NT2/D1 (cell line): ENCODE measurements at places on chromosomes 6 and 20.

- DNase-seq: no peak
Observed at GRCh38 chr6:87784690-87785089, 82.7 kb upstream of the AKIRIN2 start.

GRCh38 chr20:50562262-50562701, 52.1 kb downstream of the PTPN1 start:
- DNase-seq: no peak

DNA sequence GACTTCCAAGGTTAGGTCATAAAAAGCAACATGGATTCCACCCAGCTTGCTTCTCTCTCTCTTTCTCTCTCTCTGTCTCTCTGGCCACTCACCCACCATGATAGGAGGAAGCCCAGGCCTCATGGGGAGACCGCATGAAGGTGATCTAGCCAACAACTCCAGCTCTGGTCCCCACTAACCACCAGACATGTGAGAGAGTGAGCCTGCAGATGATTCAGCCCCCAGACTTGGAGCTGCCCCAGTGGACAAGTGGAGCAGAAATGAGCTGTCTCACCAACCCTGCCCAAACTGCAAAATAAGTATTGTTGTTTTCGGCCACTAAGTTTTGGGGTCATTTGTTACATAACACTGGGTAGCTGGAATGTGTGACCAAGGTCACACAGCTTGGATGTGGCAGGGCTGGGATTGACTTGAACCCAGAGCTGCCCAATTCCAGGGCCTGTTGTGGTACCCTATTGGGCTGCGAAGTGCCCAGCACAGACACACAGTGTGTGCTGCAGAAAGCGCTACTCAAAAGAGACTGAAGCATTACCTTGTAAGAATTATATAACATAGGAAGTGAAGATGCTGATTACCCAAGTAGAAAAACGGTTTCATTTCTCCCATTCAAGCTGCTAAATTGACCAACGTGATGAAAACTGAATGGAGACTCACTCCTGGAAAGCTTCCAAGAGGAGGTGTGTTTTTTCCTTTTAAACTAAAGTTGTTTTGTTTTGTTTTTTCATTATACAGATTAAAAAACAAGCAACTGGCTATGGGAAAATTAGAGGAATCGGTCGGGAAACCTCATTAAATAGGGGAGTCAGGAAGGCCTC, 9.1 kb upstream of the TLDC2 start:
- no peak for DNase-seq

GRCh38 chr6:148757944-148758480, 11.2 kb downstream of the UST start:
- no peak for DNase-seq

DNA sequence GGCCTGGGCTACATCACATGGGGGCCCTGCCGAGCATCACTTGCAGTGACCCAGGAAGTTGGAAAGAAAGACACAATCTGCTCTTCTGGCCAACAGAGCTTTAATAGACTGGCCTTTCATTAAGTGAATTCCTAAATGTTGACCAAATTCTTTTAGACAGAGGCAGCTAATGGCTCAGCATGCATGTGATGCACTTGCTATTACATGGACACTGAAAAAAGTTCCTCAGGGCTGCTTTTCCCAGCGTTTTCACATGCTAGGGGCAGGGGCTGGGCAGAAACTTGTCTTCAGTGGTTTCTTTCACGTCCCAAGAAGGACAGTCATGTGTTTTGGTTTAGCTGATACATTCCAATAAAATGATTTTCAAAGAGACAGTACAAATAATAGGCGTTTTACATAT, 651.0 kb upstream of the SLC35B3 start:
- DNase-seq: no peak

DNA sequence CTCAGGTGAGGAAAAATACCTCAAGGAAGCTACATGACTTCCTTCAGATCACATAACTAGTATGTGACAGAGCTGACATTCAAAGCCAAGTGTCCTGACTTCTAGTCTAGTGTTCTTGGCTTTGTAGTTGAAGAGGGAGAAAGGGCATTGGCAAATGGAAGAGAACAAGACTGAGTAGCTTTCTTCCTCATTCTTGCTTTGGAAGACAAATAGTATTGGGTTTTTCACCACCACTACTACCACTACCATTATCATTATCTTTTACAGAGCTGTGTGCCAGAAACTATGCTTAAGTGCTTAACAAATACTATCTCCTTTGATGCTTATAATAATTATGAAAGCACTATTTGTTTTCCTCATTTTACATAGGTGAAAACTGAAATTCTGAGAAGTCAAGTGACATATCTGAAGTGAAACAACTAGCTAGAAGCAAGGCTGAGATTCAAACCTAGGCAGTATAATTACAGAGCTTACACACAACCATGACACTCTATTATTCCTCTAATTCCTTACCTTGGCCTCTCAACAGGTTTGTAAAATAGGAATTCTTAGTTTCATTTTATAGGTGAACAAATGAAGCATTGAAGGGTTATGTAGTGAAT, 6.8 kb downstream of the ACSS2 start:
- no peak for DNase-seq

DNA sequence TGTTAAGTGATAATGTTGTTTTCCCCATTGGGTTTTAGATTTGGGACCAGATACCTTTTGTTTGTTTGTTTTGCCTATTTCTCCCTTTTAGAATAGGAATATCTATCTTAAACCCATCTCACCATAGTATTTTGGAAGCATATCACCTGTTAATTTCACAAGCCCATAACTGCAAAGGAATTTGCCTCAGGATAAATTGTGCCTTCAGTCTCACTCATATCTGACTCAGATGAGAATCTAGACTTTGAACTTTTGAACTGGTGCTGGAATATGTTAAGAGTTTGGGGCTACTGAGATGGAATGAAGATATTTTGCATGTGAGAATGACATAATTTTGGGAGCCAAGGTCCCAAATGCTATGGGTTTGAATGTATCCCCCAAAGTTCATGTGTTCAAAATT, 607.4 kb downstream of the HACE1 start:
- no peak for DNase-seq

DNA sequence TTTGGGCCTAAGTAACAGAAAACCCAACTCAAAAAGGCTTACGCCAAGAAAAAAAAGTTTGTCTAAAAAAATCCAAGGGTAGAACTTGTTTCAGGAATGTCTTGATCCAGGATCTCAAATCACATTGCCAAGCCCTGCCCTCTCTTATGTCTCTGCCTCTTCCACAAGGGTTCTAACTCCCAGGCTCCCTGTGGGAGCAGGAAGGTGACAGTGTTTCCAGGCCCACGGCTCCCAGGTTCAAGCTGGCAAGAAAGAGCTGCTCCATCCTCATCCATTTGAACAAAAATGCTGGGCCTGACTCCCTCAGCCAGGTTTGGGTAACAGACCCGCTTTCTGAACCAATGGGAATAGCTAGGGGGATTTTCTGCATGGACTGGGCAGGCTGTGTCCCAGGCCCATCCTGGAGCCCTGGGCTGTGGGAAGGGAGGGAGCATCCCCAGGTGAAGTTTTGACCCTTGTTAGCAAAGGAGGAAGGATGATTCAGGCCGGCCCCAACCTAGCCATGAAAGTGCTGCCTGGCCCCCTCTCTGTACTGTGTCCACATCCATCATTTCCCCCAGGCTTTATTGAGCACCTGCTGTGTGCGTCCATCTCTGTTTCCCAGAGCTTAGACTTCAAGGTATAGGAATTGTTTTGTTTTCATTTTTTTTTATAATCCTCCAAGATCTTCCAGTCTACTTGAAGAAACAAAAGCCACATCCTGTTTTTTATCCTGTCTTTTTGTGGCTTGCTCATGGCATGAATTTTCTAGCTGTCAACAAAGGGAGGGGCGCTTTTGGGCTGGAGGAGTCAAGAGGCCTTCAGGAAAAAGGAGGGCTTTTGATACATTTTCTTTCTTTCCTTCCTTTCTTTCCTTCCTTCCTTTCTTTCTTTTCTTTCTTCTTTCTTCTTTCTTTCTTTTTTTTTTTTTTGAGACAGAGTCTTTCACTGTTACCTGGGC, 159.8 kb downstream of the TFAP2C start:
- DNase-seq: peak; percentile 33

DNA sequence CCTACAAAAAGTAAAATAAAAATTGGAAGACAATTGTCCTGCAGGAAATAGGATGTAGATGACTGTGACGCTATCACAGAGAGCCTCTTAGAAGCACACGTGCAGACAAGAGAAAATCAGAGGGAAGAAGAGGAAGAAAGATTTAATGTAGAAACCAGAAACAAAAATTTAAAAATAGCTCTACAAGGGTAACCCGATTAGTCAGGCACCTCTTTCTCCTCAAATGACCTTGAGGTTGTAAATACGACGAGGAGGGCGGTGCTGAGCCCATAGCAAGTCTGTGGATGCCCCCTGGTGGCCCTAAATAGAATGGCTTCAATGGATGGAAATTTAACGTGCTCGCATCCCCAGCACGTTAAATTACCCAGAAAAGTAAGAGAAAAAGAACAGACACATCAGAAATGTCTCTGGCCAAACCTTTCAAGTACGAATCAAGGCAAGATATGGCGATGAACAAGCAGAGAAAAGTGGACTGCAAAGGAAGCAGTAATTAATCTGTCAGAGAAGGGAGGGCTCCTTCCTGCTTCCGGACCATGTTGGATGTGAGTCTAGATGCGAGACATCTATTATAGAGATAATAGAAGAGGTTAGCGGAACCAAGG, 4.2 kb upstream of the PRPH2 start:
- DNase-seq: peak; percentile 59

DNA sequence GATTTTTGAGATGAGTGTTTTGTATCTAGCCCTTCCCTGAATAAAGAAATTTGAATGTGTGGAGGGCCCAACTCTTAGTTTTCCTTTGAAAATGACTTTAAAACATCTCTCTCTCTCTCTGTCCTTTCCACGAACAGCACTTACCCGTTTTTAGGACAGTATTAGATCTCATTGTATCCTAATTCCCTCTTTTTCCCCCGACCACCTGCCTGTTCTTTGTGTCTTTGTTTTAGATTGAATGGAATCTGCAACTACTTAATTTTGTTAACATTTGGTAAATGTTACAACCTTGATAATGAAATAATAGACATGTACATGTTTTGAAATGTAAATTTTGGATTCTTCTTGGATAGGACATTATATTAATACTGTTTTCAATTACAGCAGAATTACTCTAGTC, 3.1 kb downstream of the DSP start:
- DNase-seq: no peak
